ENCODE measurements at places on chromosomes 7 and 10.

DNA sequence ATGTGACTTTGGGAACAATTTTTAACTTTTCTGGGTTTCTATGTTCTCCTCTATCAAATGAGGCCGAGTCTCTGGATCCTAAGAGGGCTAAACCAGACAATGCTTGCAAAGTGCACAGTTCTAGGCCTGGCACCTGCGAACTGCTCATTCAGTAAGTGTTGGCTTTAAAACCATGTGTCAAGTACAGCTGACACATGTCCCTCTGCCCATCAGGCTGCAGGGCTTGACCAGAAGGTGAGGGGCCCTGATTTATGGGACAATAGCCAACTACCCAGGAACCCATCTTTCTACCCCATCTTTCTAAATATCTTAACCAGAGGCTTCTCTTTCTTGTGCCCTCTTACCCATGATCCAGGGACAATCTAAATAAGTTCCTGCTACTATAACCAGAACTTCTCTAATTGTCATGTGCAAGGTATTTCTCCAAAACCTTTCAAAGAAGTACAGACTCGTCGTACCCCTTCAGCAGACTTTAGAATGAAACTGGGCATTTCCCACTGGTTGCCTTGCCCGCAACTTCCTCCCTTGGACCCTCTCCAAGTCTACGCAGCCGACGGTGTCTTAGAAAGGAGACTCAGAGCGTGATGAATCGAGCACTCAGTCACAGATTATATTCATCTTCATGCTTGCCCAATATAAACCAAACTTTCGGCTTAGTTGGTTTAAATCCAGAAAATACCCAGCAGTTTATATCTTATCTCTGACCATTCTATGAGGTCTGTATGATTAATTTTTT, 69.8 kb upstream of the STEAP1B start:
- DNase-seq: peak; percentile 38

DNA sequence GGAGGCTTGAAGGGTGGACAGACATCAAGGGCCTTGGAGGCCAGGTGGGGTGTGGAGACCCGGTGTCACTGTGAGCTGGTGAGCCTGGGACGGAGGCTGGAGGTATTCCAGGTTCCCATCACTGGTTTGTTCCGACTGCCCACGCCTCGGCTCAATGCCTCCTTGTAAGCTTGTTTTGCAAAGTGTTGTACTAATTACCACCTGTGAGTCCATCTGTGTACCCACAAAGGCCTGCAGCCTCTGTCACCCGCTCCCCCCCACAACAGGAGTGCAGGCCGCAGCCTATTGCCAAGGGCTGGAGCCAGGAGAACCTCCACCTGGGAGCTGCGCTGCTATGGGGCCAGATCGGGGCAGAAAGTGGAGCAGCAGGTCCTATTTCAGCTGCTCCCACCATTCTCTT, 521.8 kb upstream of the DPP6 start:
- no peak for DNase-seq

DNA sequence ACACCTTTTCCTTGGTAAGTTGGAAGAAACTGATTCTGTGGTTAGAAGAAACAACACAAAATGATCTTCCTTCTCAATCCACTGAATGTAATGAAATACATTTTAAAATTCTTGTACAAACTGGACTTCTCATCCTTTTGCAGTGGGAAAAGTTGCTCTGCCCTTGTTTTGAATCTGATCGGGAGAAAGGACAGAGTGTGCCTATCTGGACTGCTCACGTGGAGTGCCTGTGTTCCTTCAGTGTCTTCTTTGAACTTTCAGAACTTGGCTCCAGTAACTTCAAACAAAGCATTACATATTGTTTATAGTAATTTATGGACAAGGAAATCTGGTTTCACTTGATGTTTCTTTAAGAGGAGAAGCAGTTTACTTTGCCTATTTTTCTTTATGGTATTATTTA, 17.1 kb downstream of the SLC26A3 start:
- DNase-seq: no peak

GRCh38 chr7:128364166-128364870, 2.8 kb upstream of the PRRT4 start:
- DNase-seq: no peak

- no peak for DNase-seq
Measured at GRCh38 chr7:44674381-44674780, 68.0 kb downstream of the OGDH start.

DNA sequence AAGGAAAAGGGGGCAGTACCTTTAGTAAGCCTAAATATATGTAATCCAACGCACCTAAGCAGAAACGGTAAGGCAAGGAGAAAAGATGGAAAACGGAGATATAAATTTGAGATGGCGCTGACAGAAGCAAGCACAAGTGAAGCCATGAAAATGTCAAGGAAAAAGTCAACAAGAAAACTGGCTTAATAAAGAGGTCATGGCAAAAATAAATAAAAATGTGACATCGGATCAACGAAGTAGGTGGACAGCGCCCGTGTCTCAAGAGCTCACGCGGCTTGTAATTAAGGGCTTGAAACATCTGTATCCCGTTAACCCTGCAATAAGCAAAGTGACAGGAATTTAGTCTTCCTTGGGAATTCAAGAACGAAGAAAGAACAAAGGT, 611 bp downstream of the NDUFA5 start:
- DNase-seq: peak; percentile 41

GRCh38 chr10:36096576-36096975, 454.5 kb upstream of the FZD8 start:
- no peak for DNase-seq

DNA sequence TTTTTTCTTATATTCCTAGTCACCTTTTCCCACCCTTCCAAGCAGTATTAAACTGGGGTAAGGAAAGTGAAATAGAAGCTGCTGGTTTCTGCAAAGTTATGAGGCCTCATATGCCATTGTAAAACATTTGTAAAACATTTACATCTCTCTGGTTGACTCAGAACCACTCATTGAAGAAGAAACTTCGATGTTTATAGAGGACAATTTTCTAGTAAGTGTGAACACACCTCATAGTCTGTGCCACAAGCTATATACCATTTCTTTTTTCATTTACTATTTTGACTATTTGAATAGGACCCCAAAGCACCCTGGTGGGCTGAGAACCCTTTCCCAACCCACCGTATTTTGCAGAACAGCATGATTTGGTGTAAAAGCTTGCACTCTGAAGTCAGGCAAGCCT, 12.9 kb upstream of the ITGB1 start:
- DNase-seq: no peak

DNA sequence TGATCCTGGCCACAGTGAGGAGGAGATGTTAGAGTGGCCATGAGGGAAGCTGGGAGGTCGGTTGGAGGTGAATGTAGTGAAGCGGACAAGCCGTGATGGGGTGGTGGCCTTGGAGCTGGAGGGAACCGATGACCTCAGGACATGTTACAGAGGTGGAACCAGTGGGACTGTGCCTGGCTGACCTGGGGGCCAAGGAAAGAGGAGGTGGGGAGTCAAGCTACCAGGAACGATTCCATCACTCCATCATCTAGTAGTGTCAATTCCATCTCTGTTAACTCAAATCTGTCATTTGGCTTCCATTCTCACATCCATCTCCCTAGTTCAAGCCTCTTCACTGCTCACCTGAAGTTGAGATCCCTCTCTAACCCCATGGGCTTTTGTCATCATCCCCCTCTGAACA, 102.4 kb upstream of the LYZL2 start:
- no peak for DNase-seq

GRCh38 chr7:84847790-84848189, 339.1 kb downstream of the SEMA3D start:
- DNase-seq: no peak

DNA sequence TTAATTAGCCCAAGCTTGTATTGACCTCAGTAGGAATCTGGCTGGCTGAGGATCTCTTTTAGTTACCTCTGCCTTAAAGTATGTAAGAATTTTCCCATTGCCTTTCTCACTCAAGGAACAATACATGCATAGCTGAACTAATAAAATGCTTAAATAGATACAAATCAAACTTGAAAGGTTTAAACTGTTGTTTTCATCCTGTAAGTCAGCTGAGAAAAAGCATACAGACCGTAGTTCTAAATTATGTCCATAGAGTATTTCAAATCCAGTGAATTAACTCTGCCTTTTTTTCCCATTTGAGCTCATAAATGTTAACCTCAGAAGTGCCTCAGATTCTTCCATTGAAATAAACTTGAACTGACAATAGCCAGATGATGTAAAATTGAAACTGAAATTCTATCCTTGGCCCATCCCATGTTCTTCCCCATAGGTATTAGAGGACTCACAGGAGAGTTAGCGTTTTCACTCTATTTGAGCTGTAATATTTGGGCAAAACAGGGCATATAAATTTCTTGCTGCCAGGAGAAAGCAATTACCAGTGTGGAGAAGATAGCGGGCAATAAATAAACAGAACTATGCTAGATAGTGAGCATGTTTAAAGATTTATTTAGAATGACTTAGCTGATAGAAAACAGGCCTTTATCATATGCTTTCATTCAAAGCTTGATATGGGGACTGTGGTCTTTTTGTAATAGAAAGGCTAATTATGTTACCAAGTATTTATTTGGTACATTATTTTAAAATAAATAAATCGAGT, 163.7 kb downstream of the WNT2 start:
- DNase-seq: no peak

- DNase-seq: no peak
Measured at GRCh38 chr7:89943525-89944050, 210.7 kb upstream of the STEAP1 start.

DNA sequence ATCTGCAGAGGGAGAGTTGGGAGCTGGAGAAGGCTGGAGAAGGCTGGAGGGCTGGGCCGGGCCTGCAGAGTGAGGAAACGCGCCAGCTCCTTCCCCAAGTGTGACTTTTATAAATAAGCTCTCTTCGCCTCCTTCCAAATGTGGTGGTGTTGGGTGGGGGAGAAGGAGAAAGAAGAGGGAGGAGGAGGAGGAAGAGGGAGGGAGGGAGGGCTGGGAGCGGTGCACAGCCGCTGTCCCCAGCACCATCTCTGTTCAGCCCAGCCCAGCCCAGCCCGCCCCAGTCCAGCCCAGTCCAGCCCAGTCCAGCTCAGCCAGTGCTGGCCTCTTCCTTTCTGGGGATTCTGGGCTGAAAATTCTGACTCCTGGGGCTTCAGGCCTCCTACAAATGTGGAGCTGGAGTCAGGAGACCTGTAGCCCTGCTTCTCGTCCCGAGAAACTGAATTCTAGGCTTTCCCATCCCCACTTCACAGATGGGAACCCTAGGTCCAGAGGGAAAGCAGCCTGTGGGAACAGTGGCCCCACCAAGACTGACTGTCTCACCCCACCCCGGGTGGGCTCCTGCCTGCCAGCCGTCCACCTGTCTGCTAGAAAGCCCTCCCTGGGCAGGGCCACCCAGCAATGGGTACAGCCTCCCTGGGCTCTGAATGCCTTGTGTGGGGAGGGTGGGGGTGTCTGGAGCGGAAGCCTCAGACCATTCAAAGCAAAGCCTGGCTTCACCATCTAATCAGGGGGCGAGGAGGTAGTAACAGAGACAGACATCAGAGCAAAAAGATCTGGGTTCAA, 2.3 kb downstream of the STX1A start:
- DNase-seq: no peak

DNA sequence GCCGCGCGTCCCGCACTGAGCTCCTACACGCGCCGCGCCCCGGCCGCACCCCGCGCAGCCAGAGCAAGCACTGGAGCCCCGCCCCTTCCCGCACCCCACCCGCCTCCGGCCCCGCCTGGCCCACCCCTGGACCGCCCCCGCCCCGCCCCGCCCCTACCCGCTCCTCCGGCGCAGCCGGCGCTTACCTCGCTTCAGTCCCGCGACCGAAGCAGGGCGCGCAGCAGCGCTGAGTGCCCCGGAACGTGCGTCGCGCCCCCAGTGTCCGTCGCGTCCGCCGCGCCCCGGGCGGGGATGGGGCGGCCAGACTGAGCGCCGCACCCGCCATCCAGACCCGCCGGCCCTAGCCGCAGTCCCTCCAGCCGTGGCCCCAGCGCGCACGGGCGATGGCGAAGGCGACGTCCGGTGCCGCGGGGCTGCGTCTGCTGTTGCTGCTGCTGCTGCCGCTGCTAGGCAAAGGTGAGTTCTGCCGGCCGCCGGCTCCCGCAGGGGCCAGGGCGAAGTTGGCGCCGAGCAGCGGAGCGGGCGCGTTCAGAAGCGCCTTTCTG, at the start of gene RET:
TSS of gene RET (plus strand) at position 194 of the 545 bp plus-strand sequence. CDS start at position 384, 190 bp downstream.
- peak; percentile 60 for DNase-seq

- no peak for DNase-seq
Measured at GRCh38 chr10:58776568-58777318, 264.1 kb downstream of the BICC1 start.

DNA sequence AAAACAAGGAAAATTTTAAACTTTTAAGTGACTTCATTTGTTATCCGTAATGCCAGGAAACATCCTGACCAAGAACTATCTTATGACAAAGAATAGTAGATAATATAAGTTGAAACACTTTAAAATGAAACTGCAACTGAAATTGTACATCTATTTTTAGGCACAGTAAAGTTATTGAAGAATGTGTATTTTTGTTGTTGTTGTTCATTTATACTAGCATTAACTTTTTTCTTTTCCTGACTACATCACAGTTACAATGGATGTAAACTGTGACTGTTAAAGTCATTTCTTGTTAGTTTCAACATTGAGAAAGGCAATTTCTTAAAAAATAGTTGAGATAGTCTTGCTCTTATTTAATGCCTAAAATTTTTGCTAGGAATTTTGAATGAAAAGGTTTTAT, 2.6 kb downstream of the CPED1 start:
- DNase-seq: no peak

GRCh38 chr10:68088740-68089139, 13.7 kb upstream of the HERC4 start:
- no peak for DNase-seq

GRCh38 chr10:12287772-12288171, 61.6 kb upstream of the CAMK1D start:
- DNase-seq: no peak

DNA sequence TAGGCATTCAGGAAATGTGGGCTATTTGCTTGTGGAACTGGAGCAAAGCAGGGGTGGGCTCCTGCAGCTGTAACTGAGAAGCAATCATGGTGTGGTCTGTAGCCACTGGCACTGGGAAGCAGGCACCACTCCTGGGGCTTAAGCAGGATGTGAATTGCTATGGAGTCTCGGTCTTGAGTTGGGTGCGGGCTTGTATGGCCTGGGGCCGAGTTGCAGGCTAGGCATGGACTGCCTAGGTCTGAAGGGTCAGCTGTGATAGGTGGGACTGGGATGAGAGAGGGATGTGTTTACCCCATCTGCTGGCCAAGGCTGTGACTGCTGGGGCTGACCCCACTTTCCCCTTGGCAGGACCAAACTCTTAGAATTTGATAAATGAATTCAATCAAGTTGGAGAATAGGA, 43.0 kb downstream of the ADCY1 start:
- DNase-seq: no peak

- DNase-seq: no peak
Measured at GRCh38 chr10:101224910-101225823, 4.1 kb downstream of the LBX1 start.

DNA sequence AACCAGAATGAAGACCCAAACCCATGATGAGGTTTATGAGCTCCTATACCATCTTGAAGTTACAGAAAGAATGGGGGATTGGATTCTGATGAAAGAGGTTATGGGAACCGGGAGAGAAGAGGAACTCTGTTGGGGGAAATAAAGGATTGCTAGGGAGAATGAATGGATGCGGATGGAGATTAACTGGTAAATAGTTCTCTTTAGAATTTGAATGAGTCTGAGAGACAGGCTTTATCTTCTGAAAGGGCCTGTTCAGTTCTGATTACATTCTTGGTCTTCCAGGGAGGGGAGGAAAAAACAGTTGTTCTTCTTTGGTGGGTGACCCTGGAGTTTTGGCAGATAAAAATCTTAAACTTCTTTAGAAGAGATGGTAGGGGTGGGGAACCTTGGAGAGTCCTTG, 13.9 kb downstream of the SUGCT start:
- DNase-seq: no peak

Measured in hematopoietic multipotent progenitor cell treated with erythropoietin and hydrocortisone succinate and interleukin-3 and kit ligand, for 6 days (in vitro differentiated cells).